ENCODE measurements at places on chromosomes 7 and 10.

DNA sequence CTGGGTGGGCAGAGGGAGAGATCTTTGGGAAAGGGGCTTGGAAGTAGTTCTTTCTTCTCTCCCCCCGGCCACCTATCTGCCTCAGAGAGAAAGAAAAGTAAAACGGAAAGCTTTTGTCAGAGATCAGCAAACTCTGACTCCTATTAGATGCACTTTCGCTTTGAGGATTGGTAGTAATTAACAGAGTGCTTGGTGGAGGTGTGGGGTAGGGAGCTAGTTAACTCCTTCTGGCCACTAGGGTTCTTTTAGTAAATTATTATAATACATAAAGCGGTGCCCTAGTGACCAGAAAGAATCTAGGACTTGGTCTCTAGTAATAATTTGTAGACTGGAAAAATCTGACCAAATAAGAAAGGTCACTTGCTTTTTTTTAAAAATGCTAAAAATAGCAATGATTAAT is 54.6 kb downstream of the CPVL start:
- DNase-seq: no peak

GRCh38 chr10:62231805-62232204 is 36.8 kb downstream of the RTKN2 start:
- DNase-seq: no peak

DNA sequence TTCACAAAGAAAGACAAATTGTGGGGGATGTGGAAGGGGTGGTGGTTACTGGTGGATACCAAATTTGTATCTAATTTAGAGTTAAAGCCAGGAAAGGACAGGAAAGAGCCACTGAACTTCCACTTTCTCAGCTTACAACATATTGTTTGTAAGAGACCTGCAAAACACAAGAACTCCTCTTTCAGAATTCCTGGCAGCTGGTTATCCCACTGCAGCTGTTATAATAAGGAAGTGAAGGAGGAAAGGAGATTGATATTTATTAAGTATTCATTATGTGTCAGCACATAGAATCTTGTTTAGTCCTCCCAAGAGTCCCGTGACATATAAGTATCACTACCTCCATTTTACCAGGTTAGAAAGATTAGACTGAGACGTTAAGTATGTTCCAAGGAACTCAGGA is 481.7 kb downstream of the PHTF2 start:
- DNase-seq: no peak

- no peak for DNase-seq
Measured at GRCh38 chr10:77034240-77034639, 603.4 kb downstream of the KCNMA1 start.

- no peak for DNase-seq
Measured at GRCh38 chr7:32501522-32501921, 6.2 kb downstream of the AVL9 start.

DNA sequence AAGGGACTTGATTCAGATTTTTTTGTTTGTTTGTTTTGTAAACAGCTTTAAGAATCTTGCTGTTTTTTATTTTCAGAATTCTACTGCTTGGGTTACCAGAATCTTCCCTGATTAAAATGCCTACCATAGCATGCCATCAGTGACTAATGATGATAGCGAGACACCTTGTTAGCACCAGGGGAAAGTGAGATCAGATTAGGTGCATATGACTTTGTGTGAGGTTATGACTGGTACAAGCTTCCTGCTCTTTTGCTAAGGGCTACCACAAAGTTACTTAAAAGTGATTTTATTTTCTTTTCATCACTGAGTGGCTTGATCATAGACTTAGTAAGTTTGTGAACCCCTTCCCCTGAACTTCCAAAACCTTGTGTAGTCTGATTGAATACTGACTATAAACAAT is 93.5 kb downstream of the SND1 start:
- no peak for DNase-seq

DNA sequence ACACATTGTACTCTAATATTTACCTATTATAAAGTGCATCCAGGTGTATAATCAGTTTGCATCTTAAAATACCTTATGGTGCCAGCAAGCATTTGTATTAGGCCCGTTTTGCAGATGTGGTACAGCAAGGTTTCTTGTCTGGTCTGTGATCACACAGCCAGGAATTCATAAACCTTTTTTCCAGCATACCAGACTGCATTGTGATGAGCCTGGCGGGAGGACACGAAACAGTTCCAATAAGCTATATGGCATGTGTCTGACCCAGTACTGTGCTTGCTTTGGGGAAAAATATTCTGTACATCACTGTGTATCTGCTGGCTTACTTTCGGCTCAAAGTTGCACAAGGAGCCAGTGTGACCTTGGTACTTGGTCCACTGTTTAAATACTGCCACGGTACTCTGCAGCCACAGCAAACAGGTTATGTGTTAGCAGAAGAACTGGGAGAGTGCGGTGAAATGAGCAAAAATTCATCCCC is 36.3 kb downstream of the CHN2 start:
- DNase-seq: no peak

DNA sequence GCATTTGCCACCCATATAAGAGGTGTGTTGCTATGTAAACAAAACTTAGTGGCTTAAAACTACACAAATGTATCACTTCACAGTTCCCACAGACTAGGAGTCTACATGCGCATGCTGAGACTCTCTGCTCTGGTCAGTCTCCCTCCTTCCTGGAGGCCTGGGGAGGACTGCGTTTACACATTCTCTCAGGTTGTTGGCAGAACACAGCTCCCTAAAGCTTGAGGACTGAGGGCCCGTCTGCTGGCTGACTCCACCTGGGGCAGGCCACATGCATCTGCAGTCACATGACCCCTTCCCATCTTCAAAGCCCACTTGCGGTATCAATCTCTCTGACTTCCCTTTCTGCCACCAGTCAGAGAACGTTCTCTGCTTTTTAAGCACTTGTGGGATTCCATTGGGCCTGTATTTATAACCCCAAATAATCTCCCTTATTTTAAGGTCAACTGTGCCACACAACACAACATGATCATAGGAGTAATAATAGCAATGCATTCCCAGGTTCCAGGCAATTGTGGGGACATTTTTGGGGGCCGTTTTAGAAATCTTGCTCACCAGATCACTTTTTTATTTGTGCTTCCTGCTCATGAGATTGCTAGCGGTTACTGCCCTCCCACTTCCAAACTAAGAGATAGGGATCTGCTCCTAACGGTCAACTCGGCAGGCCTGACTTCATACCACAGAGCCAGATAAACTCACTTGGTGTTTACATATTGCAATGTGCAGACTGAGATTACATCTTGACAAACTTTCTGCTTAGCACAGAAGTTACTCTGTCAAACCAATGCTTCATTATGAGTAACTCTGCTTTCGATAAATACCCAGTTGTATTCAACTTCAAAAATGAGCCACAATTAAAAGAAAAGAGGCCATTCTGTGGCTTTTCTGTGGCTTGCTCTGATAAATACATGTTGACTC is 96.3 kb downstream of the ALOX5 start:
- DNase-seq: peak; percentile 32

GRCh38 chr10:75838486-75838885 is 407.1 kb downstream of the LRMDA start:
- DNase-seq: no peak

- DNase-seq: no peak
Measured at GRCh38 chr7:50147951-50148808, 55.1 kb upstream of the ZPBP start.

- DNase-seq: no peak
Measured at GRCh38 chr7:81925530-81925929, 155.7 kb upstream of the HGF start.

DNA sequence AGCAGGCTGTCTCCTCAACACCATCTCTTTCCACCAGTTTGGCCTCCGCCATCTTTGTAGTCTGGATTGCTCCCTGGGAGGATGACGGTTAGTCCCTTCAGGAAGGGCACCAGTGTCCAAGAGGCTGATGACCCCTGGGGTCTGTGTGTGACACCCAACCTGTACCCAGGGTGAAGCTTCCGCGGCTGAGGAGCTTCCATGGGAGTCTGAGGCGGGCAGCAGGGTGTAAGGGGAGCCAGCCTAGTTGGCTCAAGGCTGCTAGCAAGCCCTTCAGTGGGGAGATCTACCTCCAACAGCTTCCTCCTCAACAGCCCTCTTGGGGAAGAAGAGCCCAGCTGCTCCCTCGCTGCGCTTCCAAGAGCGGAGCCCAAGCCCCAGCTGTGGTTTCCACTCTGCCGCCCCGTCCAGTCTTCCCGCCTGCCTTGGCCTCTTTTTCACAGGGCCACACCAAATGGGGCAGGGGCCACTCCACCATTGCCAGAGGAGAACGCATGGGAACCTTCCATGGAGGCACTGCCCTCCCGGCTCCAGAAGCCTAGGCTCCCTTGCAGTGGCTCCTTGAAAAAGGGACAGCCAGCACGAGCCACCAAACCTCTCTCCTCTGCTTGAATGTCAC is 57.4 kb downstream of the TMEM209 start:
- DNase-seq: no peak

GRCh38 chr7:29105191-29105590 is 41.1 kb downstream of the CPVL start:
- no peak for DNase-seq

- DNase-seq: no peak
Measured at GRCh38 chr7:130345136-130345535, 520 bp downstream of the CPA5 start.

DNA sequence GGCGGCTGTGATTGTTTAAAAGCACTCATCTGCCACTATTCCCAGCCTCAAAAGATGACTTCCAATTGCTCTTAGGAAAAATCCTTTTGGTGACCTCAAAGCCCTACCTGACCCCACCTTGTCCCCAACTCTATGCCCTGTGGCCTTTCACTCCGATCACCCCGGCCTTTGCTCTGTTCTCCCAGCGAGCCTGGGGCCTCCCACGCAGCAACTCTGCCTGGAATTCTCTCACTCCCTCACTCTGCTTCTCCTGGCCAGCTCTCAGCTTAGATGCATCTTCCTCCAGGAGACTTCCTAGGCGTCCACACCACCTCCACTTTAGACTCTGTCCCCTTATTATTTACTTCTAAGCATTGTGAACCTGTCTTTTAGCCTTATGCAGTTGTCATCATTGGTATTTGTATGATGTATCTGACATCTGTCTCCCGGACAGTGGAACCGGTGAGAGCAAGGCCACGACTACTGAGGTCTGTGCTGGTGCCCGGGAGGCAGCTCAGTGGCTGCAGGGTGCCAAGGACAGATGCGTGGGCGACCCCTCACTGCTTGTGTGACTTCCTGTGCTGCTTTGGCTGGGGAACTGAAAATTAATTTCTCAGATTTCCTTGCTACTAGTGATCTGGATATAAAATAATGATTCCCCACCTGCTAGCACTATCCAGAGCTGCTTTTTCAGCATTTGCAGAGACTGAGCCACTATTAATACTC is 63.0 kb downstream of the PIP4K2A start:
- no peak for DNase-seq

GRCh38 chr10:84360637-84361365 is 32.4 kb downstream of the CCSER2 start:
- no peak for DNase-seq

DNA sequence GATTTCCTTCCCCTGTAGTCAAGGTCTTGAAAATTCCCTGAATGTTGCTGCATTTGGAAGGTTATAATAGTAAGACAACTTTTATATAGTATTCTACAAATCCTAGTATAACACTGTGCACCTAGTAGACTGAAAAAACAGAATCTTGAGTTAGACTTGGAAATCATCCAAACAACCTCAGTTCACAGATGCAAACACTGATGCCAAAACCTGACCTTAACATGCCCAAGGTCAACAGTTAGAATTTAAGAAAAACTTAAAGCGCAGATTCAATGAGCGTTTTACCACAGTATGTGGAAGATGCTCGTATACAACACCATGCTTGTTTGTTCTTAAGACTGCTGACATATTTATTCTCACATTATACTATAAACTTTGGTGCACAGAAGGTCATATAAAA is 3.0 kb downstream of the PIP4K2A start:
- DNase-seq: no peak

DNA sequence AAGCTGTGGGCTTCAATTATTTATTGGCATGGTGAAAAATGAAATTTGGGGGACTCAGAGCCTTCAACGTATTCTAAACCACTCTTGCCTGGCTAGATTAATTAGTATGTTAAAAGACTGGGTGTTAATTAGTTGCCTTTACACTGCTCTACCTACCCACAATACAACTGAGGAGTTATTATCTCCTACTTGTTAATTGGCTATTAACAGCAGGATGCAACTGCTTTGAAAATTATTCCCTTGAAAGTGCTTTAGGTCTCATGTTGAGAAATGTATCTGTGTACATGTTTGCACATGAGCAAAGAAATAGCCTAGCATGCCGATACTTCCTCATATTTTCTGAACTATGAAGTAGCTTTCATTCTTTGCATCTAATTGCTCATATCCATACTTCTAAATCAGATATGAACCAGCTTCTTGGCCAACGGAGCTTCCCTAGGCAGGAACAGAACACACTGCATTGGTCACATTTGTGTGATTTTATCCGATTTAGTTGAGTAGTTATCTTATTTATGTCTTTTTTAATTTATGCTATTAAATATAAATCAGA is 155.8 kb downstream of the GPAM start:
- DNase-seq: no peak

DNA sequence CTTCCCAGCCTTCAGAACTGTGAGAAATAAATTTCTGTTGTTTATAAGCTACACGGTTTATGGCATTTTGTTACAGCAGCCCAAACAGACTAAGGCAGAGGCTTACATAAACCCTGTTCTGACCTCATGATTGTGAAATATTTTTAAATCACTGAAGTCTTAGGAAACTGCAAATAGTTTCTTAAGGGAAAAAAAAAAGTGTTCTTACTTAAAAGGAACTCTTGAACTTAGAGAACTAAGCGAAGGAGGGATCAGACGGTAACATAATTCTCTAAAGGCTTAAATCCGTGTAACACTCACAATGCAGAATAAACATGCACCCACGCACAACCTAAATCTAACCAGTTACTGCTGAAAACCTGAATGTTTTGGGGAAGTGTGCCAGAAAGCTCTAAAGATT is 749.1 kb upstream of the LRRTM3 start:
- no peak for DNase-seq

DNA sequence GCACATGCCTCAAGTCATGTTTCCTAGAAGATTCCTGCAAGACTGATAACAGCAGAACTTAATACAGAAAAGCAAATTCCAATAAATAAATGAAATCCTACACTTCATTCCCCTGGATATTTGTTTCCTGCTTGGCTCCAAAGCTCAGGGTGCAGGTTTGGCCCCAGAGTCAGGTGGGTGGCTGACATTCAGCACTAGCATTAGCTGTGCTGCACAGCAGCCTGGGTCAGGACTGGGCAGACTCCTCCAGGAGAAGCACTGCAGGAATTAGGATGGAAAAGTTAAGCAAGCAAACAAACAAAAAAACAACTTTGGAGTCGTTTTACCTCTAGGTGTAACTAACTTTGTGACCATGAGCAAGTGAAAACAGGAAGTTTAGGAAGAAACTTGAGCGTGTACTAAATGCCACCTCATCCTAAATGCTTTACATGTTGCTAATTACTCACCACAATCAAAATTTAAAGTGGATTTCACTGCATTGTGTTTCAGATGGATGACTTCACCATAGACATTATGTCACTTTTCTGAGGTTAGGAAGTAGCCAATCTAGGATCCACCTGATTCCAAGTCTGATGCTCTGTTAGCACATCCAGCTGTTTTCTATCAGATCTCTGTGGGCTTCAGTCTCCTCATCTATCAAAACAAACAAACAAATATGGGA is 239.4 kb downstream of the C7orf25 start:
- DNase-seq: no peak

Measured in activated CD4-positive, alpha-beta T cell treated with anti-CD3 and anti-CD28 coated beads for 1 hour (primary cell).